Kasumi-1 (cell line): ENCODE measurements at places on chromosomes 11 and 22.

DNA sequence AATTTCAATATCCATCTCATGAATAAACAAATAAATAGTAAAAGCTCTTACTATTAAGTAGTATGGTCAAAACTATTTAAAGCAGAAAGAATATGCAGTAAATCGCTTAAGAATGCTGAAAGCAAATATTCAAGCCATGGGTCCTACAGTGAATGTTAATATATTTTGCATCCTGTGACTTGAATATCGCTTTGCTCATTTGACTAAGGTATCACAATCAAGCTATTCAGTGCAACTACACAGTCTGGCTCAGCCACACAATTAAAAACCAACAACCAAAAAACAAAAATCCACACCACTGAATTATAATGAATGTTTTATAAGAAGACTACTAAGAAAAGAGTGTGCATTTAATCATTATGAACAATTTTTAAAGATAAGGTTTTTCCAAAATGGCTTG, 45.3 kb downstream of the RAB6A start:
- DNase-seq: no peak

GRCh38 chr11:39268176-39268690, 2191.2 kb downstream of the LRRC4C start:
- DNase-seq: no peak

DNA sequence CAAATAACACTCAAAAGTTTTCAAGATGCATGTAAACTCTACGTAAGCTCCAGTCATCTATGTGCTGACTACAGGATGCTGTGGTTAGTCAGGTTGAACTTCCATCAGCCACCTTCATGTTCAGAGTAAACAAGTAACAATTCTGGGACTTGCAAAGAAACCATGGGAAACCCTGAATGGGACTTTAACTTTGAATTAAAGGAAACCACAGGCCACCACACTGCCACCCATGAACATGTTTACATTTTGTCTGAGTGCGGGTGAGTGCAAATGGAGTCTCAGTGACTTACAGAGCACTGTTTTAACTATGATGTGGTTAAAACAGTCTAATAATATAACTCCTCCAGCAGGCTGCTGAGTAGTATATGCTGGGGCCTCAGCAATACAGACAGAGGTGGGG, 12.9 kb upstream of the SYTL2 start:
- no peak for DNase-seq

- DNase-seq: no peak
These were observed 12.3 kb downstream of the MB start for GRCh38 chr22:35604621-35605368.

GRCh38 chr11:78795621-78796261, 221.1 kb upstream of the NARS2 start:
- no peak for DNase-seq

DNA sequence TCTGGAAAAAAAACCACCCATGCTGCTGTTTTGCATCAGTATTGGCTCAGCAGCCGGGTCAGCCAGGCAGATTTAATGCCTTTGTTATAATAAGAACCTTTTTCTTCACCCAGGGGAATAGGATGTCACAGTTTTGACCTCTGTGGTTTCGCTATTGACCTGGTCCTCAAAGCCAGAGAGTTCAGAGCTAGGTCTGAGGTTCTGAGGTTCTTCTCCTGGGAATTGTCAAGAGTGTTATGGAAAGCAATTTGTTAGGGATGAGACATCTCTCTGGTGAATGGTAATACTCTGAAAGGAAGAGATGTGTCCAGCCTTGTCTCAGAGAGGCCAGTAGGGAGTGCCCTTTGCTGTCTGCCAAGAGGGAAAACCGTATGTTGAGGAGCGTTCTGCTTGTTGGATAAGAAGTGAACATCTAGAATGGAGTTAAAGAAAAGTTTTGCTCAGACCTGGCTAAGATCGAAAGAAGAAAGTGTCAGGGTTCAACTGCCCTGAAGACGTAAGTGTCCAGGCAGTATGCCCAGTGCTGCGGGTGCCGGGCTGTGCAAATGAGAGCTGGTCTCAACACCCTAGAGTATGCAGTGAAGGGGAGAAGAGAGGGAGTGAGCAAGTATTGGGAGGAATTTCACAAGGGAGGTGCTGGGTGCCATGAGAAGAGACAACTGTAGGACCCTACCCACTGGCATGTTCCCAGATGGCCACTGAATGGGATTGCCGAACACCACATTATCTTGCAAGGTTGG, 150.9 kb upstream of the TTC12 start:
- no peak for DNase-seq

GRCh38 chr11:74388678-74389327, 9.4 kb downstream of the PGM2L1 start:
- peak; percentile 55 for DNase-seq

DNA sequence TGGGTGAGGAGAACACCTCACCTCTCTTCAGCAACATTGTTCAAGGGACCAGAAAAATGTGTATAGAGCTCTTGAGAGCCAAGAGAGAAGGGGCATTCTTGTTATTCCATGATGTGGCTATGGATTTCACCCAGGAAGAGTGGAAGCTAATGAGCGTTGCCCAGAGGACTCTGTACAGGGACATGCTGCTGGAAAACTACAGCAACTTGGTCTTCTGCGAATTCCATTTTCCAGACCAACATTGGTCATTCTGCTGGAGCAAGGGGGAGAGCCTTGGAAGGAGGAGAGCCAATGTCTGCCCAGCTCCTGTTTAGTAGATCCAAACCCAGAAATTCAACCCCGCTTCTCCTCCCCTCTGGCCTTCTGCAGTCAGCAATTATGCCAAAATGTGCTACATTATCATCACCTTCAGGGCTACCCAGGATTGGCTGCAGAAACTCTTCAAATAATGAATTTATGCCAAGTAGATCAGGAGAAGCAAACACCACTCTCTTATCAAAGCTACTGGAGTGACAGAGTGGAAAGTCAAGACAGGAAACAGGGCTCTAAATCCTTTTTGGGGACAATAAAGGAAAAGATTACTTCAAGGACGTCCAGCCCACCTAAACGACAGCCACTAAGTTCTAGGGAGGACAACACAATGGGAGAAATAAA, 707.5 kb upstream of the LUZP2 start:
- no peak for DNase-seq

- DNase-seq: no peak
These were observed 33.7 kb downstream of the APLP2 start for GRCh38 chr11:130103296-130103814.

GRCh38 chr11:59938718-59939117, 486 bp downstream of the OOSP1 start:
- DNase-seq: no peak
